ENCODE measurements at places on chromosomes 3 and 15. TPM values are rescaled to one million over a fixed set of nuclear protein-coding genes. Genes with fewer than 3 reads are reported as not detected.

ANKRD34C gene
- not detected for total RNA-seq

- DNase-seq = no peak
- H3K4me1 ChIP-seq = no peaks in the 10 kb centered on the region
- no peak overlapping the region for H3K27ac ChIP-seq
- H3K36me3 ChIP-seq = no peaks in the 10 kb centered on the region
- no peak overlapping the region for H3K4me3 ChIP-seq
Observed at GRCh38 chr15:42798802-42799201, 61.9 kb upstream of the CDAN1 start.

DNA sequence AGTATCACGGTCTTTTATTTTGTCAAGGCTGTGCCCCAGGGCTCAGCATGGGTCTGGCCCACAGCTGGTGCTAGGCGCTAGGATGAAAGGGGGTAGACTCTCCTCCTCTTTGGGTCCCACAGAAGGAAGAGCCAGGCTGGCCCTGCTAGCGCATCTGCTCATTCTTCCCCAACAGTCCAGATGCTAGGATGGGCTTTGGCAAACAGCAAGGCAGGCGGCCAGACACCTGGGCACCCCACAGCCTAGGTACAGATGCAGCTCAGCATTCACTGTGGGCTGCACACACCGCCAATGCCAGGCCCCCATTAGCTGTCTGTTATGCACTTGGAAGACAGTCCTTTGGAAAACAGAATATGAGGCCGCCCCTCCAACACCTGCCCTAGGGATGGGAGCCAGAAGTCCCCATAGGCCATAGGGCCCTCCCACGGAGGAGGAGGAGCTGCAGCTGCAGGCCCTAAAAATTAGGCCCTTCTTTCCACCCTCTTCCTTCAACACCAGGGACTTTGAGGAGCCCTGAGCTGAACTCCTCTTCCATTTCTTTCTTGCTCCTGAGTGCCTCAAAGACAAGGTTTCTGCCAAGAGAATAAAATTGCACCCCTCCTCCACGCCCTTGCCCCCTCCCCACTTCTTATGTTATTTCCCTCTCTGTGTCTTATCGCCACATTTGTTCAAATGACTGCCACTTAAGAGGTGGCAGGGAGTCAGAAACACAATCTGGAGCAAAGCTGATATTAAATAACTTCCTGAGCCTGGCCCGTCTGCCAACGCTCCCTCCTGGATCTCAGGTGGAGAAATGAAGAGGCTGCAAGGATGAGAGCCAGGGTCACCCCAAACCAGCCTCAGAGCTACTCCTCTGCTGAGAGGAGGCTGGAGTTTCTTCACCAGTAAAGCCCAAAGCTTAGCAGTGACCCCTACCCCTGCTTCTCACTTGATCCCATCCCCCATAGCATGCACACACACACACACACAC is 13.7 kb downstream of the NTRK3 start:
- no peaks in the 10 kb centered on the region for H3K27me3 ChIP-seq
- H3K36me3 ChIP-seq = no peaks in the 10 kb centered on the region
- H3K4me1 ChIP-seq = no peaks in the 10 kb centered on the region
- H3K4me3 ChIP-seq = no peak overlapping the region

DNA sequence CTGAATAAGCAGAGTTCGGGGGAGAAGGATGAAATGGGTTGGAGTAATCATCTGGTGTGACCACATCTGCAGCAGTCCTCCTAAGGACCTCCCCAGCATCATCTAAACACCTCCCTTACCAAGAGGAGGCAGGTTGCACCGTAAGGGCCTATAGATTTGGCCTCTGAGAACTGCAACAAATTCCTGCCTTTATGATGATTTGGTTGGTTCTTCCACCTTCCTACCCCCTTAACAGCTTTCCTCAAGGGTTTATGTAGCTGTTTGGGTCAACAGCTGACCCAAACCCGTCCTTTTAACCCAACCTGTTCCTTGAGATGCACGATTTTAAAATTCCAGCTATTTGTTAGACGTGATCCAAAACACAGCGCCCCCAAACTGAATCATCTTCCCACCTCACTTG is 58.2 kb downstream of the AAGAB start:
- H3K27me3 ChIP-seq = no peaks in the 10 kb centered on the region
- no peak overlapping the region for H3K27ac ChIP-seq
- no peaks in the 10 kb centered on the region for H3K4me1 ChIP-seq

DNA sequence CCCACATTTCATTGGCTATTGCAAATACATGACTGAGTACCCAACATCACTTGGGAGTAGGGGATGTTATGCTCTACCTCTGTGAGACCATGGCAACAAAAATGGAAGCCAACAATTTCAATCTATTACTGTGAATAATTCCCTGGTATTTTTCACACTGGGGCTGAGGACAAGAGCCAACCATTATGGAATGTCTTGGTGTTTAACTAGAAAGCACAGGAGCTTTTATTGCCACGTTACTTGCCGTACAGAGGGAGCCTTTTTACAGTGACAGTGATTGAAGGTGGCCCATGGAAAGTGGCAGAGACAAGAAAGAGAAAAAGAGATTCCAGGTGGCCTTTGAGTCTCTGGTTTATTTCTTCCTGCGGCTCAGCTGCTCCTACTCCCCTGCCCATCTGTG is 105.7 kb upstream of the TBC1D5 start:
- no peaks in the 10 kb centered on the region for H3K36me3 ChIP-seq
- no peak overlapping the region for H3K27ac ChIP-seq
- no peaks in the 10 kb centered on the region for H3K27me3 ChIP-seq
- no peak overlapping the region for H3K4me3 ChIP-seq
- H3K4me1 ChIP-seq = no peaks in the 10 kb centered on the region
- no peak for DNase-seq

DUOX1 gene
- not detected for total RNA-seq

IQCH gene
- 1.6 TPM for total RNA-seq

STAC gene
- 0.57 TPM for total RNA-seq

CA12 gene
- total RNA-seq = 18.3 TPM

- H3K27me3 ChIP-seq = no peaks in the 10 kb centered on the region
- DNase-seq = no peak
- H3K27ac ChIP-seq = no peak overlapping the region
- H3K4me3 ChIP-seq = no peak overlapping the region
- peaks cover 91% of the 10 kb centered on the region for H3K36me3 ChIP-seq
Observed at GRCh38 chr3:42639192-42639591, 14.3 kb upstream of the ZBTB47 start.

GRCh38 chr3:30189900-30190299 is 416.5 kb upstream of the TGFBR2 start:
- no peaks in the 10 kb centered on the region for H3K4me1 ChIP-seq
- H3K4me3 ChIP-seq = no peak overlapping the region
- H3K36me3 ChIP-seq = no peaks in the 10 kb centered on the region
- H3K27me3 ChIP-seq = no peaks in the 10 kb centered on the region

- no peak overlapping the region for H3K27ac ChIP-seq
- no peak for DNase-seq
- no peaks in the 10 kb centered on the region for H3K27me3 ChIP-seq
- H3K4me1 ChIP-seq = no peaks in the 10 kb centered on the region
- H3K4me3 ChIP-seq = no peak overlapping the region
Observed at GRCh38 chr15:79004336-79004735, 59.5 kb upstream of the CTSH start.

DNA sequence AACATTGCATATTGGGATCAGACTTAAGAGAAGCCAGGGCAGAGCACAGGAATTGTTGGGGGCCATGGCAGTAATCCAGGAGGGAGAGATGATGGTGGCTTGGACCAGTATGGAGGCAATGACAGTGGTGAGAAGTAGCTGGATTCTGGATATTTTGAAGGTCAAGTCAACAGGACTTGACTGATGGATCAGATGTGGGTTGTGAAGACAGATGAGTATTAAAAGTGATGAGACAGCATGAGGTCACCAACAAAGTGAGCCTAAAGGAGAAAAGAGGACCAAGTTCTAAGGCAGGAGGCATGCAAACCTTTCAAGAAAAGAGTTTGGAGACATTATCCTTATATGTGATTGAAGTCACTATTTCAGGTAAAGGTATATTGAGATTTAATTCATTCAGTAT is 56.6 kb upstream of the TIPARP start:
- no peaks in the 10 kb centered on the region for H3K4me1 ChIP-seq
- no peak for DNase-seq
- no peak overlapping the region for H3K27ac ChIP-seq
- H3K36me3 ChIP-seq = no peaks in the 10 kb centered on the region

- no peak overlapping the region for H3K27ac ChIP-seq
- DNase-seq = no peak
- H3K27me3 ChIP-seq = no peaks in the 10 kb centered on the region
- H3K36me3 ChIP-seq = no peaks in the 10 kb centered on the region
- no peaks in the 10 kb centered on the region for H3K4me1 ChIP-seq
Observed at GRCh38 chr15:39511916-39512260, 69.0 kb upstream of the THBS1 start.

All from right lobe of liver (tissue), 6 donors.